ENCODE measurements at places on chromosomes 6 and 20.

DNA sequence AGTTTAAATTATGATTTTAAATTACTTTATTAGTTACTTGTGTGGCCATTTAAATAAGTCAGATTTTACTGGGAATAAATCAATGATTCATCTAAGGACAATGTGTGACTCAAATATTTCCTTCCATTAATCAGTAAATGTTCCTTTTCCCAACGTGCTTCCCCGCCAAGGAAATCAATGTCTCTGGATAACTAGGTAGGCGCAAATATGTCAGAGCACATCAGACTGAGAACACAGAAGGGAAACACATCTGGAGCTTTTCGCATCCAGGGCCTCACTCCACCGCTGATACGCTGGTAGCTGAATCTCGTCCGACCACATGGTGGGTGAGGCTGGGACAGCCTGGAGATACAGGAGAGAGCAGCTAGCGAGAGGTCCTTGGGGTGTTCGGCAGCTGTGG is 56.4 kb upstream of the RPS6KA2 start:
- no peak for DNase-seq

DNA sequence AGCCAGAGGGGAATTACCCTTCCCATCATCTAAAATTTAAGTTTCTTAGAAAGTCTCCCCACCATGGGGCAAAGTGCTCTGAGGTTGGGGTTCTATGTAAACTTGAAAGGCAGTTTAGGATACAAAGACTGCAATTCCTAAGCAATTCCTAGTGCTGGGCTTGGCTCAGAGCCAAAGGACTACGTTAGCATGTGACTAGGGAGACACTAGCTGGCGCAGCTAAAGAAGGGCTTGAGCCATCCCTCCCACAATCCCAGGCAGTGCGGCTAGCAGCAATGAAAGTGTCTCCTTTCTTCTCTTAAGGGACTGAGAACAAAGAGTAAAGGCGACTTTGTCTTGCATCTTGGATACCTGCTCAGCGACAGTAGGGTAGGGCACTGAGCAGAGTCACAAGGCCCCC is 306.6 kb upstream of the FKBP1C start:
- no peak for DNase-seq

DNA sequence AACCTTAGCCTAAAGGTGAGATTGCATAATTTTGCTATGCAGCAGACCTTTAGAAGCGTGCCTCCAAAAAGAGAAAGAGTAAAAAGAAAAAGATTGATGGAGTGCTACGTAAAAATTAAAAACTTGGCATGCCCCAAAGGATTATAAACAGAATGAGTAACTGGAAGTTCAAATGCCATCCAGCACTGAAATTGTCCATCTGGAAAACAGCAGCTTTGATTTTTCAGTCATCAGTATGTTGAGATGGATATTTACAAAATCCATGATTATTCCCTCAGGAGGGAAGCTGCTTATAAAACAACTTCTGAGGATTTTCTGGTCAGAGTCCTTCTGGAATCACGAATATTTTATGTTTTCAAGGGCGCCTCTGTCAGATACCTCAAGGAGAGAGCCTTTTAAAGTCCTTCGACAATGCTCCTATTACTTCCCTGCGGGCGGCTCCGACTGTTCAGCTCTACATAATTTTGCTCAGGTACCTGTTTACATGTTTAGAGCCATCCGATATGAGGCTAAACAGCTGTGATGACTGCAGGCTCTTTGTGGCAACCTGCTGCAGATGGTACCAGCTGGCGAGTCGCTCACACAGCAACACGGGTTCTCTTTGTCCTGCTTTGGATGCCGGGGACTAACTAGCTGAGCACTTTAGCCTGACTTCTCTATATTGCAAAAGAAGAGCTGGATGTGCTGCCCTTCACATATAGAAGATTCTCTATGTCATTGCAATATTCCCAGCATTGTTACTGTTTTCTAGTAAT is 83.3 kb downstream of the RCAN2 start:
- DNase-seq, result no peak

DNA sequence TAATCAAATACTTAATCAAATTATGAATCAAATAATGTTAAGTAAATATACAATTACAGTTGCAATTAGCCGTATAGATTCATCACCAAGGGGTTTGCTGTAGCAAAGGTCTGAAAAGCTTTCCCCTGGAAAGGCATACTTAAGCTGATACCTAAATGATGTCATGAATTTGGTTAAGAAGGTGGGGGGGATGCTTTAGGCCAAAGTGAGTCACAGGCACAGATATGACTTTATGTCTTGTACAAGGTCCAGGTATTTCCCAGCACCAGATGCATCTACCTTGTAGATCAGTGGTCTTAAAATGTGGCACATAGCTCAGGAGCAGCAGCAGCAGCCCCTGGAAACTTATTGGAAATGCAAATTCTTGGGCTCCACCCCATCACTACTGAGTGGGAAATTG is 557.3 kb upstream of the CDH4 start:
- DNase-seq, result no peak

- no peak for DNase-seq
Measured at GRCh38 chr20:33783256-33783655, 27.9 kb upstream of the CHMP4B start.

GRCh38 chr6:149951626-149952025 is 9.8 kb downstream of the ULBP2 start:
- DNase-seq, result no peak

- DNase-seq, result no peak
Measured at GRCh38 chr6:84422380-84422968, 195.0 kb upstream of the CEP162 start.

DNA sequence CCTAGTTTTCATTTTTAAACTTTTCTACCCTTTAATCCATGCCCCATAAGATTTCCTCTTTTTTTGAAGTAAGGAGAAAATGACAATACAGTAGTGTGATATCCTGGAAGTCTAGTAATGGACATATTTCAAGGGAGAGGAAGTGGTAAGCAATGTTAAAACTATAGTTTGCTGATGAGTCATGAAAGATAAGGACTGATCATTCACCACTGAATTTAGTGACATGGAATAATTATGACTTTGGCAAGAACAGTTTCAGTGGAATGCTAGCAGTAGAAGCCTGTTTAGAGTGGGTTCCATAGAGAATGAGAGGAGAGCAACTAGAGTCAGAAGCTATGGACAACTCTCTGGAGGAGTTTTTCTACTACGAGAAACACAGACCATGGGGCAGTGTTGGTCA is 24.9 kb upstream of the SLC2A12 start:
- DNase-seq, result no peak

DNA sequence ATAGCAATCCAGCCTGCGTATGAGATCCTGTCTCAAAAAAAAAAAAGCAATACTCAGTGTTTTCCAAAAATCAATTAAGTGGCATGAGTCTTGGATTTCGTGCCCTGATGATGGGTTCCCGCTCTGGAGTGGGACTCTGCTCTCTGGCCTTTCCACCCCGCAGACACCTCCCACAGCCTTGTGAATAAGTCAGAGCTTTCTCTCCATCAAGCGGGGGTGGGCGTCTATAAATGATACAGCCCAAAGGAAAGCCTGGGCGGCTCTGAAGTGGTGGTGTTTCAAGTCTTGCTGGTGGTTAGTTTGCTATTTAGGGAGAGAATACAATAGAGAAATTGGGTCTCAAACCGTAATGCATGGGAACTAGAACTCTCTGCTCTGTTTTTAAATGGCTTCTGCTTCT is 52.5 kb upstream of the TAGAP start:
- DNase-seq, result no peak
